Stimulated activated CD8-positive, alpha-beta memory T cell treated with anti-CD3 and anti-CD28 coated beads, Interleukin-12 subunit alpha, Interleukin-12 subunit beta, amount 100 ng/mL, for 4 hours (primary cell): ENCODE measurements at places on chromosomes 12 and 14.

DNA sequence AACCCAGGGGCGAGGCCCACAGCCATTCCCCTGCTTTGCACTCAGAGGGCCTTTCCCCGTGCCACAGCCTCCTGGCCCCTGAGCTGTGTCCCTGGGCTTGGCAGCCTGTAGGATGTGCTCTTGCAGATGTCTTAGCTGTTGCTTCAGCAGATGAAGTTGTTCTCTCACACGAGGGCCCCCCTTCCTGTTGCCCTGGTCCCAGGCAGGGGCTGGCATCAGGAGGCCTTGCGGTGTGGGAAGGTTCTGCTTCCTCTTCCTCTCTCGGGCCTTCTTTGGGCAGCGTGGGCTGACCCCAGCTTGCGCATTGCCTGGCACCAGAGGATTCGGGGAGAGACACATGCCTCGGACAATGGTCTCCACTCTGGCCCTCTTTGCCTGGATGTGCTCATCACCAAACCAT is 12.7 kb downstream of the PROX2 start:
- no peak for DNase-seq

GRCh38 chr14:103545219-103545914 is 16.4 kb downstream of the TRMT61A start:
- no peak for DNase-seq

GRCh38 chr14:54901380-54902142 is 1.1 kb downstream of the GCH1 start:
- no peak for DNase-seq

DNA sequence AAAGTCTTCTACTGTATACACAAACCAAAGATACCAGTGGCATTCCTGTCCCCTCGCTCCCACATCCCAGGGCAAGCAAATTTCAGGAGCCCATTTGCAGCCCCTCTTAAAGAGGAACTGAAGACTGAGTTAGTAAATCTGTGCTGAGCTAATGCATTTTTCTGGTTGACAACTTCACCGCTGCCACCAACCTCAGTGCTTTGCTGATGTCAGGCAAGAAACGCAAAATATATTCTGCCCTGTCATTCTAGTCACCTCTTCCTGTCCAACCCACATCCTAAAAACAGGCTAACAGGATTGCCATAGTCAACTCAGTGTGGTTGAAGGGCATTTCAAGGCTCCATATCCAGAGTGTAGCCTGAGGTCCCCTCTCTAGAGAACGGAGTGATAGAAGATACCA is 59.4 kb upstream of the FICD start:
- DNase-seq, result no peak

DNA sequence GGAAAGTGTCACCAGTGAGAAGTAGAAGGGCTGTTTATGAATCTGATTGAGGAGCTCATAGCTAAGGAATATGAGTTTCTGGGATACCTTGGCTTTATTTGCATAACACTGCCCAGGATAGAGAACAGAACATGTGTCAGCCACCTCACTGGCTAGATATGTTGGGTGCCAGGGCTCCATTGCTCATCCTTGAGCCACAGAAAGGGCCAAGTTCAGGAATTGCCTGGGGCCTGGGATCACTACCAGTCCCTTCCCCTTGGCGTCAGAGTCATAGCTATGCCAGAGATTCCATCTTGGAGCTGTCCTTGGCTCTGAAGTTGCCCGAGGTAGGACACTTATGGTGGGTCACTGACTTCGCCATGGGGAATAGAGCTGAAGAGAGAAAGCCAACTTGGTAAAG is 49.0 kb downstream of the IFT43 start:
- no peak for DNase-seq
